ENCODE measurements at places on chromosomes 12 and 14.
A peak's percentile ranks its signal among the peaks of the same experiment; 100 is the strongest.

DNA sequence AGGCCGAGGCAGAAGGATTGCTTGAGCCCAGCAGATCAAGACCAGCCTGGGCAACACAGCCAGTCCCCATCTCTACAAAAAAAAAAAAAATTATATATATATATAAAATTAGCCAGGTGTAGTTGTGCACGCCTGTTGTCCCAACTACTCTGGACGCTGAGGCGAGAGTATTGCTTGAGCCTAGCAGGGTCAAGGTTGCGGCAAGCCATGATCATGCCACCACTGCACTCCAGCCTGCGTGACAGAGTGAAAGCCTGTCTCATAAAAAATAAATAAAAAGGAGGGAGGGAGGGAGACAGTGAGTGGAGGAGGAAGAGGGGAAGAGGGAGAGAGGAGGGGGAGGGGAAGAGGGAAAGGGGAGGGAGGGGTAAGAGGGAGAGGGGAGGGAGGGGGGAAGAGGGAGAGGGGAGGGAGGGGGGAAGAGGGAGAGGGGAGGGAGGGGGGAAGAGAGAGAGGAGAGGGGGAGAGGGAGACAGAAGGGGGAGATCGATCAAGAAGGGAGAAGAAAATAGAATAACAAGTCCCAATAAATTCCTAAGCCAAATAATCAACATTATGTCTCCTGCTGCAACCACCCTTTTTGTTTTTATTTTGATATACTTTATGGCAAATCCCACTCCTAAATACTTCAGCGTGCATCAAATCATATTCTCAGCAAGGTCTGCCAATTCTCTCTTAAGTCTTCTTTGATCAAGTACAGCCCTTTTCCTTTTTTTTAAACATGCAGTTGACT lies 163.9 kb downstream of the MED13L start:
- DNase-seq, result no peak

- DNase-seq, result peak; percentile 91
Measured at GRCh38 chr12:116406529-116406928, 129.0 kb upstream of the MED13L start.

DNA sequence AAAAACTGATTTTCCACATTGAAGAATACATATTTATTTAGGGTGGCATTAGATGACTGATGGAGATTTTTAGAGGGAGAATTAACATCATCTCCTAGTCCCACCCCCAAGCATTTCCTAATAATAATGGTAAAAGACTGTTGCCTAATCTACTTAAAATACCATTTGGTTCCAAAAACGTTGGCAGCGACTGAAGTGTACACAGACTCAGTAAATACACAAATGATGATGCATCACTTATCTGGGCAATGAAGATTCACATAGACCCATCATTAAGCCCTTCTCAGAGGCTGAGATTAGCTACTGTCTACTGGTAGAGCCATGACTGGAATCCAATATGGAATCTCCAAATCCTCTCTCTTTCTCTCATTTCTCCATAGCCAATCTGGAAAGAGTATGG lies 18.2 kb downstream of the RTN1 start:
- DNase-seq, result no peak

GRCh38 chr14:68688872-68689371 lies 103.9 kb downstream of the ZFP36L1 start:
- peak; percentile 43 for DNase-seq

GRCh38 chr12:89016970-89017778 lies 335.1 kb downstream of the DUSP6 start:
- no peak for DNase-seq

GRCh38 chr12:12452326-12452902 lies 95.5 kb downstream of the BORCS5 start:
- no peak for DNase-seq

Data from AG09309 (cell line).